ENCODE measurements at places on chromosomes 12 and 14. TPM values are rescaled to one million over a fixed set of nuclear protein-coding genes. Genes with fewer than 3 reads are reported as not detected.

The AQP5 gene
- total RNA-seq = 1.0 TPM

The TAS2R31 gene
- total RNA-seq = 8.9 TPM

The ACTN1 gene
- total RNA-seq = 44.9 TPM

The NPFF gene
- not detected for total RNA-seq

The GPR132 gene
- total RNA-seq = 1.6 TPM

The HAL gene
- 0.52 TPM for total RNA-seq

The ACOT4 gene
- 0.52 TPM for total RNA-seq

The TULP3 gene
- total RNA-seq = 23.5 TPM

The FMNL3 gene
- total RNA-seq = 19.3 TPM

The TAS2R8 gene
- not detected for total RNA-seq

The DBX2 gene
- under 0.01 TPM for total RNA-seq

The CCDC88C gene
- total RNA-seq = 9.4 TPM

The KCNMB4 gene
- 6.3 TPM for total RNA-seq

The RPL10L gene
- not detected for total RNA-seq

The KLRK1 gene
- 0.52 TPM for total RNA-seq
